ENCODE measurements at places on chromosomes 3 and 15.

DNA sequence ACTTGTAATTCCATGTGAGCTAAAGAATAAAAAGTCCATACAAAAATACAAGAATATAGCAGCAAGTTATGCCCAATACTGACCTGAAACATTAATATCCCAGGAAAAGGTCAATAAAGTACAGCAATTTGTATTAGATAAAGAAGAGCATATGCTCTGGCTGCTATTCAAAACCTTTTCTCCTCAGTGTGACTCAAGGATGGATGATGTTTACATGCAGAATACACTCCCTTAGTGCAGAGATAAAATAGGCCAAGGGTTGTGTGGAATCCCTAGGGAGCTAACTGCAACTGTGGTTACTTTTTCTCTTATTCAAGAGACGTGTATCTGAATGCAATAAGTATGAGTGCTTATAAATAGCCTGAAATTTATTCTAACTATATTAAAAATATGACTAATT lies 78.7 kb downstream of the SLC9A9 start:
- no peak for DNase-seq

- DNase-seq = no peak
These were observed 12.0 kb downstream of the STARD5 start for GRCh38 chr15:81311752-81312464.

GRCh38 chr3:45608885-45609284 lies 14.3 kb downstream of the LIMD1 start:
- DNase-seq = no peak

- DNase-seq = no peak
These were observed 304.8 kb downstream of the VPS13C start for GRCh38 chr15:61755467-61755866.

GRCh38 chr3:15810702-15811101 lies 12.9 kb upstream of the ANKRD28 start:
- DNase-seq = no peak

All from activated CD8-positive, alpha-beta memory T cell treated with anti-CD3 and anti-CD28 coated beads for 4 hours (primary cell).